ENCODE measurements at places on chromosomes 6 and 20. TPM values are rescaled to one million over a fixed set of nuclear protein-coding genes. Genes with fewer than 3 reads are reported as not detected.

MOG gene
- total RNA-seq, result not detected

EMILIN3 gene
- 0.73 TPM for total RNA-seq

APOBEC2 gene
- not detected for total RNA-seq

PDE7B gene
- 0.61 TPM for total RNA-seq

RNF5 gene
- 43.6 TPM for total RNA-seq

ECHDC1 gene
- total RNA-seq, result 31.3 TPM
